ENCODE measurements at places on chromosomes 4 and X. TPM values are rescaled to one million over a fixed set of nuclear protein-coding genes. Genes with fewer than 3 reads are reported as not detected.

GRCh38 chr4:17366496-17366895 is 145.4 kb downstream of the QDPR start:
- no peak overlapping the region for H3K4me3 ChIP-seq
- no peak overlapping the region for H3K27ac ChIP-seq
- no peaks in the 10 kb centered on the region for H3K36me3 ChIP-seq
- no peaks in the 10 kb centered on the region for H3K27me3 ChIP-seq

DNA sequence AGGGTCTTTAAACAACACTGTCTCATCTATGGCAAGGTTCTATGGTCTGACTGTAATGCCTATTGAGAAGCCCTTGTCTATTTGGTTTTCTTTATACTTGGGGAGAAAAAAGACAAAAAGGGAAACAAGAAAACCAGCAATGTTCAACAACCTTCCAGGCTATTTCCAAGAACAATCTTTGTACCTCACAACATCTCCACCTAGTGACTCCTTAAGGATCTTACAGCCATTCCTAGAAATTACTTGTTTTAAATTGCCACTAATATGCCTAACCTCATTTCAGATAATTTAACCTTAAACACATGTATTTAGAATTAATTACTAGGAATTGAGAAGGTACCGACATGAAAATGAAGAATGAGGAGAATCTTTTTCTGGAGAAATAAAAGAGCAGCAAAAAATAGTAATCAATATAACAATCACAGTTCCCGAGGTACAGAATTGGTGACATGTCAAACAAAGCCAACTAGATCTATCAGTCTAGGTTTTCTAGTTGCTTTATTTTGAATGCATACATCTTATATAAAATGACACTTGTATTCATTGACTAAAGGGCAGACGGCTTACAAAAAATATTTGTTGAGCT is 1.6 kb upstream of the RBM46 start:
- no peaks in the 10 kb centered on the region for H3K4me1 ChIP-seq
- H3K27me3 ChIP-seq: no peaks in the 10 kb centered on the region
- DNase-seq: no peak

DNA sequence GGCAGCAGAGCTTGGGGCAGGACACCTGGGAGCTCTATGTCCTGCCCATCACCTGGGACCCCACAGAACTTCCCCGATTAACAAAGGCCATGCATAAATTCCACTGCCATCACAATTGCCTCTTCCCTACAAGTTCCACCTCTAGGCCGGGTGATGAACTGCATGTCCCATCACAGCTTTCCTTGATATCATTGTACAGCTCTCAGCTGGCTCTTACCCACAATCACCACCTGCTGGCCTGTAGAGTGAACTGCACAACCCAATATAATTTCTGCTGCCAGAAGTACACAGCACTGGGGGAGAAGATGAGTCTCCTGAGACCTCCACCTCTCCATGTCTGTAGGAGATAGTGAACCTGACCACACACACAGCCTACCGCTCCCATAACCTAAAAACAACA is 285.0 kb upstream of the AADAT start:
- no peaks in the 10 kb centered on the region for H3K36me3 ChIP-seq
- no peak overlapping the region for H3K27ac ChIP-seq
- no peaks in the 10 kb centered on the region for H3K4me1 ChIP-seq
- H3K27me3 ChIP-seq: no peaks in the 10 kb centered on the region
- DNase-seq: no peak
- no peak overlapping the region for H3K4me3 ChIP-seq

GRCh38 chr4:89745708-89746107 is 91.3 kb downstream of the SNCA start:
- no peak overlapping the region for H3K4me3 ChIP-seq
- no peaks in the 10 kb centered on the region for H3K27me3 ChIP-seq
- H3K36me3 ChIP-seq: no peaks in the 10 kb centered on the region
- no peak for DNase-seq
- no peak overlapping the region for H3K27ac ChIP-seq

GRCh38 chr4:180164799-180165198 is 2078.4 kb upstream of the TENM3 start:
- no peak overlapping the region for H3K4me3 ChIP-seq
- no peak overlapping the region for H3K27ac ChIP-seq
- no peak for DNase-seq
- no peaks in the 10 kb centered on the region for H3K4me1 ChIP-seq
- H3K27me3 ChIP-seq: no peaks in the 10 kb centered on the region

GRCh38 chr4:104394406-104395167 is 100.1 kb downstream of the CXXC4 start:
- no peaks in the 10 kb centered on the region for H3K36me3 ChIP-seq
- H3K4me1 ChIP-seq: no peaks in the 10 kb centered on the region
- no peak overlapping the region for H3K27ac ChIP-seq
- no peak overlapping the region for H3K4me3 ChIP-seq
- no peaks in the 10 kb centered on the region for H3K27me3 ChIP-seq
- no peak for DNase-seq

DNA sequence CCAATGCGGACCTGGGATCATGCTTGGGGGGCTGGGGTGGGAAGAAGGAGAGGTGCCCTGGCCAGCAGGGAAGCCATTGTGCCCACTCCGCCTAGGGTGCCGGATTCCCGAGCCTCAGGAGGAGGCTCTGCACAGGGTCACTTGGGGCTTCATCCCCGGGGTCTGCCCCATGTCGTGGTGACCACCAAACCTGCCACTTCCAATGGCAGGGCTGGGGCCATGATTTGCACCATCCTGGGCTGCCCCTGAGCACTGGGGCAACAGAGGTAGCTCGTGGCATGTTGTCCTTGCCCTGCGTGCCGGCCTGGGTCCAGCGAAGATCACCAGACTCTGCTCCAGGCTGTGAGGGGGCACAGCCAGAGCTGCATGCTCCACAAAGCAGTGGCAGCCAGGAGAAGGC is 71.4 kb upstream of the DCAF12L2 start:
- H3K4me1 ChIP-seq: no peaks in the 10 kb centered on the region
- H3K4me3 ChIP-seq: no peak overlapping the region
- H3K27me3 ChIP-seq: no peaks in the 10 kb centered on the region
- no peaks in the 10 kb centered on the region for H3K36me3 ChIP-seq
- H3K27ac ChIP-seq: no peak overlapping the region
- DNase-seq: no peak

DNA sequence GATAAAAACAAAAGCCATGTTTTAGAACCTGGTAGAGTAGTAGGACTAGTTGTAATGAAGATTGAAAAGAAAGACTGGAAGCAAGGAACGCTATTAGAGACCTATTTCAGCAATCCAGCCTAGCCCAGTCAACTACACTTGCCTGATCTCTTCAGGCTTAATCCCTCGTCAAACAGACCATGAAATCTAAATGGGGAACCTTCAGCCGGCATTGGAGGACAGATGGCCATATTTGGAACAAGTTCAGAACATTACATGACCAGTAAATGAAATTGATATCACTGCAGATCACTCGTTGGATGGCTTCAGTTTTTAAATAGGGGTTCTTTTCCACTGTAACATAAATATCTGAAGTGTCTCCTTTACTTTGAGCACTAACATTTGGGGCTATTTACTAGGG is 84.8 kb upstream of the WDR44 start:
- no peaks in the 10 kb centered on the region for H3K36me3 ChIP-seq
- H3K4me3 ChIP-seq: no peak overlapping the region
- DNase-seq: no peak
- H3K4me1 ChIP-seq: no peaks in the 10 kb centered on the region
- H3K27me3 ChIP-seq: no peaks in the 10 kb centered on the region

DNA sequence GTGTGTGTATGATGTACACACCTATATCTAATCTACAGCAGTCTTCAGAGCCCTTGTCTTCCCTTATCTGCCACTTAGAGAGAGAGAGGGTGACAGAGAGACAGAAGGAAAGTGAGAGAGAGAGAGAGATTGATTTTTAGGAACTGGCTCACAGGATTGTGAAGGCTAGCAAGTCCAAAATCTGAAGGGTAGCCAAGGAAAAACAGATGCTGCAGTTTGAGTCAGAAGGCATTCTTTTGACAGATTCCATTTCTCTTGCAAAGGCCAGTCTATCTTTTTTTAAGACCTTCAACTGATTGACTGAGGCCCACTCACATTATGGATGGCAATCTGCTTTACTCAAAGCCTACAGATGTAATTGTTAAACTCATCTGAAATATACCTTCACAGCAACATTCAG is 664.0 kb upstream of the IGFBP7 start:
- no peak for DNase-seq
- H3K4me3 ChIP-seq: no peak overlapping the region
- no peak overlapping the region for H3K27ac ChIP-seq
- no peaks in the 10 kb centered on the region for H3K4me1 ChIP-seq
- H3K36me3 ChIP-seq: no peaks in the 10 kb centered on the region

- no peaks in the 10 kb centered on the region for H3K27me3 ChIP-seq
- H3K4me3 ChIP-seq: no peak overlapping the region
- no peak for DNase-seq
- H3K4me1 ChIP-seq: peaks cover 18% of the 10 kb centered on the region
- H3K27ac ChIP-seq: no peak overlapping the region
Observed at GRCh38 chr4:105179539-105180401, 33.1 kb downstream of the TET2 start.

- H3K36me3 ChIP-seq: no peaks in the 10 kb centered on the region
- H3K27me3 ChIP-seq: no peaks in the 10 kb centered on the region
- no peaks in the 10 kb centered on the region for H3K4me1 ChIP-seq
- H3K27ac ChIP-seq: no peak overlapping the region
- H3K4me3 ChIP-seq: no peak overlapping the region
Observed at GRCh38 chr4:57492251-57492878, 382.2 kb upstream of the IGFBP7 start.

DNA sequence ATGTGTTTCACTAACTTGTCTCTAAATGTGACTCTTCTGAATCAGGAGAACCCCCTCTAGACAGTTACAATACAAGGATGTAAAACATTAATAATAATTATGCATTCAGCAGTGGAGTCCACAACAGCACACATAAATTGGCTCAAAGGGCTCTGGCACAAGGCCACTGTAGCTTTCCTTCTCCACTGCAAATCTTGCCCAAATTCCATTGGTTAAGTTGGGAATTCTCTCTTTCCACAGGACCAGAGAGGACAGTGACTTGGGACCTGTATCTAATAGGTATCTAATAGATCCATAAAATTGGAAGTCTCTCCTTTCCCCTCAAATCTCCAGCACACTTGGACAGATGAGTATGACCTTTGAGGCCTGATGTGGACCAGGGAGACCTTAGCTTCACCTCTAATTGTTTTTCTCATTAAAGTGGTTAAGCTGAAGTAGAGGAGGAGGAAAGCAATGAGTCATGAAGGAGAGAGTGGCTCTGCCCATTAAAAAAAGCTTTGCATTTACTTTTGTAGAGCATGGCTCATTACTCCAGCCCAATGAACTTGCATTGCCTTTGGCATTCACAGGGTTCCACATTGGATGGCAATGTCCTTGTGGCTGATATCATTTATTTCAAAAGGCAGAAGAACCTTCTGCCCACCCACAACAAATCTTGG is 72.3 kb upstream of the SH3RF1 start:
- no peak overlapping the region for H3K4me3 ChIP-seq
- no peaks in the 10 kb centered on the region for H3K4me1 ChIP-seq
- no peak overlapping the region for H3K27ac ChIP-seq
- no peaks in the 10 kb centered on the region for H3K27me3 ChIP-seq
- H3K36me3 ChIP-seq: no peaks in the 10 kb centered on the region
- DNase-seq: no peak

DNA sequence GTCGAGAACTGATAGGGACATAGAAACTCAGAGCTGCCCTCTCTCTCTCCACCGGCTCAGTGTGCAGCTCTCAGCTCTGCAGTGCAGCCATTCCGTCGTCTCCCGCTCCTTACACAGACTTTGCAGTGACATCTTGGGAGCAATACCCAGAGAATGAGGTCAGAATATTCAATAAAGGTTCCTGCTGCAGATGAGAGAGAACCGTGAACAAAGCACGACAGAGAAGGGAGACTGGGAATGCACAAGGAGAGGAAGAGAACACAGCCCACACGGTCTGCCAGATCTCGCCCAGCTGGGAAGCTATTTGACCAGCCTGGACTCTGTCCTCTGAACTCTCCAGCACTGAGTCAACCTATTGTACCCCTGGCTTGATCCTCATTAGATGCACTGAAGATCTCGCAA is 118.0 kb upstream of the PPARGC1A start:
- H3K4me3 ChIP-seq: no peak overlapping the region
- no peak for DNase-seq
- H3K27ac ChIP-seq: no peak overlapping the region
- no peaks in the 10 kb centered on the region for H3K36me3 ChIP-seq
- no peaks in the 10 kb centered on the region for H3K27me3 ChIP-seq
- H3K4me1 ChIP-seq: no peaks in the 10 kb centered on the region

DNA sequence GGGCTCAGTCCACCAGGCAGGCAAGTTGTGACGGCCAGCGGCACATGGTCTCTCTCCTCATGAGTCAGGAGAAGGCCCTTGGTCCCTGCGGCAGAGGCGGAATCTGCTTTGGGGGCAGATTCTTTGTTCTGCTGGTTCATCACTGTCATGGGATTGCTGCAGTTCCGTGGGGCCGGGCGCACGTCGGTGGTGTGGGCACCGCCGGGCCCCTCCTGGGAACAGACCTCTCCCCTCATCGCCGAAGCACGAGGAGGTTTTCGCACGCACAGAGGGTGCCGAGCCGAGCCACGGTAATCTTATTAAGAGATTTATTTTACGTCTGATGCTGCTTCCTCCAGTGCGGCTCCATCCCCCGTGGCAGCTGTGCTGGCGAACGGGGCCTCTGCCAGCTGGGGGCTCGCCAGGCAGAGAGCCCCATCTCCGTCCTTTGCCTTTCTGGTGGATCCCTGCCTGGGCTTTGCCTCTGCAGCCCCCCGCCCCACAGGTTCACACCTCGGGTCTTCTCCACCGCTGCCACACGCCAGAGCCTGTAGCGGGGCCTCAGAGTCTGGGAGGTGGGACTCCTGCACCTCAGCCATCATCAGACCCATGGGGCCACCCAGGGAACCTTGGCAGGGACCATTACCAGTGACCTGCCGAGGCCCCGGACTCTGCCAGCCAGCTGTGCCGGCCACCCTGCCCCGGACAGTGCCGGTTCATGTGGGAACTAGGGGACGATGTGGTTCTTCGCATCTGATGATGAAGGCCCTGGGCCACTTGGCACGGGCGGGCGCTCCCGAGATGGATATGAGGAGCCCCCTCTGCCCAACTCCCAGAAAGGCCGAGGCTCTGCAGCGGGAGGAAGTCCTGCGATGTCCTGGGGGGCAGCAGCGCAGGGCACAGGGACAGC is 86.7 kb upstream of the NKX1-1 start:
- no peaks in the 10 kb centered on the region for H3K36me3 ChIP-seq
- no peaks in the 10 kb centered on the region for H3K27me3 ChIP-seq
- H3K4me3 ChIP-seq: no peak overlapping the region
- no peak for DNase-seq

GRCh38 chr4:24932515-24933225 is 19.8 kb upstream of the CCDC149 start:
- no peaks in the 10 kb centered on the region for H3K36me3 ChIP-seq
- H3K4me1 ChIP-seq: no peaks in the 10 kb centered on the region
- DNase-seq: no peak
- no peaks in the 10 kb centered on the region for H3K27me3 ChIP-seq

- no peak overlapping the region for H3K27ac ChIP-seq
- H3K4me1 ChIP-seq: no peaks in the 10 kb centered on the region
- H3K27me3 ChIP-seq: no peaks in the 10 kb centered on the region
- H3K36me3 ChIP-seq: no peaks in the 10 kb centered on the region
Observed at GRCh38 chr4:108454227-108454626, 166.1 kb upstream of the RPL34 start.

- H3K27ac ChIP-seq: no peak overlapping the region
- H3K36me3 ChIP-seq: no peaks in the 10 kb centered on the region
- H3K4me3 ChIP-seq: no peak overlapping the region
- peaks cover under 1% of the 10 kb centered on the region for H3K4me1 ChIP-seq
- no peak for DNase-seq
- H3K27me3 ChIP-seq: no peaks in the 10 kb centered on the region
Observed at GRCh38 chr4:85732124-85732523, 257.2 kb downstream of the ARHGAP24 start.

Gene TRPC5OS
- total RNA-seq: not detected

Gene MAGEB6
- total RNA-seq: not detected

Gene GPR78
- not detected for total RNA-seq

Gene LGI2
- 4.0 TPM for total RNA-seq

Gene PIR
- total RNA-seq: 13.5 TPM
